ENCODE measurements at places on chromosomes 1 and 21.

- DNase-seq: no peak
Measured at GRCh38 chr1:117104986-117105385, 16.6 kb downstream of the TRIM45 start.

DNA sequence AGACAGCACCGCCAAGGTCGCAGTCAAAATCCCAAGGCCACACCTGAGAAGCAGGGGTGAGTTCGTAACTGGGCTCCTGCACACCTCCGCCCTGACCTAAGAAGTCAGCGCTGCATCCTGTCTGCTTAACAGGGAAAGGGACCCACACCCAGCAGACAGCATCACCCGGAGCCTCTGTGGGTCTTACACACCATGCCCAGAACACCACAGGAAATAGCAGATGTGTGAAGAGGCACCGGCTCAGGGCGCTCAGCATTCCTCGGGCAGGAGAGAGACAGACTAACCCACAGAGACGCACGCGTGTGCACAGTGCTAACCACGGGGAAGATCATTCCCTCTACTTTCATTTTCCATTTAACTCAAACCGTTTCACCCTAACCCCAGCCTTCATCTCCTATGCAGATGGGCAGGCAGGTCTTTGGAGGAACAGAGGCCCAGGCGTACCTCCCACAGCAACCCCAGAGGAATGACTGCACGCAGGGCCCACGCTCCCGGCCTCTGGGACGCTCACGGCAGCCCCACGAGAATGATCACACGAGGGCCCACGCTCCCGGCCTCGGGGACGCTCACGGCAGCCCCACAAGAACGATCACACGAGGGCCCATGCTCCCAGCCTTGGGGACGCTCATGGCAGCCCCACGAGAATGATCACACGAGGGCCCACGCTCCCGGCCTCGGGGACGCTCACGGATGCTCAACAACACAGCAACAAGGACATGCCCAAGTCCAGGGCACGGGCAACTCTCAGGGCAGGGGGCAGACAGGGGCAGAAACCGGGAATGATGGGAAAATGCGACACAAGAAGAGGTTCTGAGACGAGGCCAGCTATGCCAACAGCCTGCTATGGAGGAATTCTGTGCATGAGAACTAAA, 20.9 kb downstream of the POFUT2 start:
- no peak for DNase-seq

GRCh38 chr21:31520561-31521098, 138.9 kb upstream of the SOD1 start:
- DNase-seq: no peak

DNA sequence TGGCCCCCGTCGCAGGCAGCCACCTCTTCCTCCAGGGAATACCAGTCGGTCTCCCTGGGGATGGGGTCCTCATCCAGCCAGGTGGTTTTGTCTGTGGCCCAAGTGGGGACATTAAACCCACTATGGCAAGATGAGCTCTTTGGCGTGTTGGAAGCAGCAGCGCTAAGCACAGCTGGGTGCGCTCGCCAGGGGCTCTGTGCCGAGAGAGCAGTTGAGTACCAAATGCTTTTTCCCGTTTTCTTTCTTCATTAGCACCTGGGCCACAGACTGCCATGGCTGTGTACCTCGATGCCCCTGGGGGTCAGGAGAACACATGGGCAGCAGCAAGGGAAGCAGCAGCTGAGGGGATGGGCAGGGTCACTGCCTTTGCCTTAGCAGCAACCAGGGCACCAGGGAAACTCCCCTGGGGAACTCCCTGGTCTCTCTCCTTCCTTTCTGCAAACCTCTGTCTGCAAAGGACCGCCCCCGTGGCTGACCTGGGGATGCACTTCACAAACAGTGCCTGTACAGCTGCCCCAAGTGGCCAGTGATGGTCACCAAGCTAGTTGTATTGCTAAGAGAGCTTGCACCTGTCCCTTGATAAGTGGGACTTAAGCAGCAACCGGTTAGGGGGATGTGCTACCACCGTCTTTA, 31.1 kb downstream of the EDARADD start:
- DNase-seq: no peak

GRCh38 chr1:19512545-19512944, 27.2 kb upstream of the CAPZB start:
- no peak for DNase-seq

Data from stimulated activated CD4-positive, alpha-beta T cell treated with anti-CD3 and anti-CD28 coated beads, Interleukin-12 subunit alpha, Interleukin-12 subunit beta, amount 100 ng/mL, for 24 hours (primary cell).